Activated CD4-positive, alpha-beta memory T cell treated with anti-CD3 and anti-CD28 coated beads, Interleukin-2, amount 10 ng/mL, durations not matched to agents 7 days and 5 days (primary cell): ENCODE measurements at places on chromosomes 7 and 10. TPM values are rescaled to one million over a fixed set of nuclear protein-coding genes. Genes with fewer than 3 reads are reported as not detected.

ATP6V0A4 gene
- total RNA-seq = not detected

CYP26C1 gene
- not detected for total RNA-seq

TMEM273 gene
- 98.2 TPM for total RNA-seq

KLF14 gene
- total RNA-seq = not detected

SFTPA1 gene
- total RNA-seq = not detected

SPACDR gene
- total RNA-seq = 4.3 TPM

GBX1 gene
- total RNA-seq = not detected

INTS1 gene
- total RNA-seq = 79.2 TPM

KCP gene
- 0.20 TPM for total RNA-seq

SLC29A3 gene
- total RNA-seq = 2.6 TPM

ATRNL1 gene
- 0.28 TPM for total RNA-seq

TRIM50 gene
- total RNA-seq = not detected

DNA sequence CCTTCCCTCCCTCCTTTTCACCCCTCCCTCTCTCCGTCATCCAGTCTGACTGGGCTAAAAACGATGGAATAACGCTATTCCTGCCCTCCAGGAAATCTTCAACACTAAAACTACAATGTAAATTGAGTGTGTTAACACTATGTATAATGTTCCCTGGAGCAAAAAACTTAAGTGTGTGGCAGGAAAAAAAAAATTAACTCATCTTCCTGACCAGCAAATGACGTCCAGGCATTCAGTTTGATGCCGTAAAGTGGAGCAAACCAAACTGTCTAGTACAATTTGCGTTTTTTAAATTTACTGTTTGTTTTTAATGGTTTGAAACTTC, 545 bp upstream of the MTPN start:
- peaks cover 27% of the 10 kb centered on the region for H3K36me3 ChIP-seq

GRCh38 chr7:32905175-32905662, 13.7 kb upstream of the KBTBD2 start:
- no peaks in the 10 kb centered on the region for H3K36me3 ChIP-seq
- peaks cover 19% of the 10 kb centered on the region for H3K4me1 ChIP-seq
- H3K27me3 ChIP-seq = no peaks in the 10 kb centered on the region
- peak; percentile 90 for DNase-seq
- peak overlapping the region; percentile 75 for H3K4me3 ChIP-seq

DNA sequence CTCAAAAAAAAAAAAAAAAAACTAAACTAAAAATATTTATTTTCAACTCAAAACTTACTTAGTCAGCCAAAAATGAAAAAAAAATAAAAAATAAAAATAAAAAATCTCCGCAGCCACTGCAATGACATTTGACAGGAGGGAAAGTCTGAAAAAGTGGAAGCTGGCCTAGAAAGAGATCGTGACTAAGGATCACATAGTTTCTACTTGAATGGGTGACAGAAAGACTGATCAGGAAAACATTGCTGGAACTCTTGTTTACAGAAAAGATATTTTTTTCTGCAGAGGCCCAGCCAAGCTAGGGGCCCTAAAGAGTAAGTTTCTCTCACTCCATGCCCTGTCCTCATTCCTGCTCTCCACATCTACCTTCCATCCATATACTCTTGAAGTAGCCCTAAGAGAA, 92.8 kb upstream of the KCND2 start:
- no peaks in the 10 kb centered on the region for H3K27me3 ChIP-seq
- no peak overlapping the region for H3K27ac ChIP-seq
- DNase-seq = no peak
- no peak overlapping the region for H3K4me3 ChIP-seq
- no peaks in the 10 kb centered on the region for H3K4me1 ChIP-seq

DNA sequence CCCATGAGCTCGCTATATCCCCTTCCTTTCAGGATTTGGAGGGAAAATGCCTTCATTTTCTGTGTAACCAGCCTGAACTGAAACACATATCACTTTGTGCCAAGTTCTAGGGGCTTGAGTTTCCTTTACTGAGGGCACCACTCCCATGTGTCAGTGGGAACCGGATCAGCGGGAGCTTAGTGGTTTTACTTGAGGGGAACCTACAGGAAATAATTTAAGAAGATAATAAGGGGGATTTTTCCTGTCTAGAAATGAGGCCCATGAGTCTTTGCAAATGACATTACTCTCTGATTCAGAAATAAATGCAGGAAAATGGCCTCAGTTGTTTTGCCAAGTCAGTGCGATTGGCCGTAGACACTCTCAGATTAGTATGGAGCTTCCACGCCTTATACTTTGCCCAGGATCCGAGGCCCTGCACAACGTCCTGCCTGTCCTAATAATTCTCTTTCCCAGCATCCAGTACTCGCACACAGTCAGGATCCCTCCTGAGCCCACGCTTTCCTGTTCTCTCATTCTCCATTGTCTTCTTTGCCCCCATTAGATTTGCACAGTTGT, 86.4 kb upstream of the LYZL1 start:
- no peaks in the 10 kb centered on the region for H3K36me3 ChIP-seq
- H3K27me3 ChIP-seq = peaks cover 3% of the 10 kb centered on the region
- no peaks in the 10 kb centered on the region for H3K4me1 ChIP-seq
- DNase-seq = no peak
- no peak overlapping the region for H3K27ac ChIP-seq
- H3K4me3 ChIP-seq = no peak overlapping the region

- peaks cover 7% of the 10 kb centered on the region for H3K4me1 ChIP-seq
- no peaks in the 10 kb centered on the region for H3K27me3 ChIP-seq
- H3K36me3 ChIP-seq = peaks cover 7% of the 10 kb centered on the region
Measured at GRCh38 chr10:17176091-17176490, 25.4 kb downstream of the TRDMT1 start.

GRCh38 chr7:28020302-28020940, 160.2 kb downstream of the JAZF1 start:
- H3K4me3 ChIP-seq = no peak overlapping the region
- H3K27ac ChIP-seq = no peak overlapping the region
- H3K36me3 ChIP-seq = no peaks in the 10 kb centered on the region

- no peak overlapping the region for H3K4me3 ChIP-seq
- no peaks in the 10 kb centered on the region for H3K36me3 ChIP-seq
- H3K27ac ChIP-seq = no peak overlapping the region
- no peak for DNase-seq
- H3K27me3 ChIP-seq = no peaks in the 10 kb centered on the region
Measured at GRCh38 chr7:46613551-46613950, 692.5 kb upstream of the IGFBP3 start.

GRCh38 chr7:47443049-47443448, 138.9 kb downstream of the TNS3 start:
- no peak overlapping the region for H3K27ac ChIP-seq
- no peak for DNase-seq
- H3K27me3 ChIP-seq = no peaks in the 10 kb centered on the region
- H3K4me1 ChIP-seq = no peaks in the 10 kb centered on the region
- H3K36me3 ChIP-seq = no peaks in the 10 kb centered on the region
- no peak overlapping the region for H3K4me3 ChIP-seq

GRCh38 chr7:41133690-41134299, 569.1 kb downstream of the INHBA start:
- H3K4me1 ChIP-seq = no peaks in the 10 kb centered on the region
- no peaks in the 10 kb centered on the region for H3K27me3 ChIP-seq
- no peak overlapping the region for H3K4me3 ChIP-seq
- no peak overlapping the region for H3K27ac ChIP-seq
- no peak for DNase-seq

- H3K27me3 ChIP-seq = peaks cover 10% of the 10 kb centered on the region
- no peak overlapping the region for H3K4me3 ChIP-seq
- H3K4me1 ChIP-seq = no peaks in the 10 kb centered on the region
- no peaks in the 10 kb centered on the region for H3K36me3 ChIP-seq
- DNase-seq = no peak
Measured at GRCh38 chr7:8411103-8411502, 22.3 kb upstream of the NXPH1 start.

DNA sequence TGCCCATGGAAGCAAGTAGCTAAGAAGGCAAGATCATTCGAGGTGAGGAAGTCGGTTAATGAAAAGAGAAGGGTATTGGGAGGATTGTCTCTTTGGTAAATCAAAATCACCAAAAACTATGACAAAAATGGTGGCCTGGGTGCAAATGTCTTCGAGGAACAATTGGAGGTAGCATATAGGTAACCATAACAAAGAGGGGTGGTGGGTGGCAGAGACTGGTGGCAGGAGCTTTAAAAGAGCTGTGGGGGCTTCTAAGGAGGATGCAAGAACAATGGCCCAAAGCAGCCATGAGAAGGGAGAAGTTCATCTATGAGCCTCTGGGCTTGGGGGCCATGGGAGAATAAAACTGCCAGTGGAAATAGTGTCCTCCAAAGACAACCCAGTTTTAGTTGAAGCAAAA, 172.2 kb upstream of the PDE1C start:
- H3K27ac ChIP-seq = no peak overlapping the region
- no peak for DNase-seq
- no peaks in the 10 kb centered on the region for H3K36me3 ChIP-seq
- H3K4me1 ChIP-seq = no peaks in the 10 kb centered on the region

DNA sequence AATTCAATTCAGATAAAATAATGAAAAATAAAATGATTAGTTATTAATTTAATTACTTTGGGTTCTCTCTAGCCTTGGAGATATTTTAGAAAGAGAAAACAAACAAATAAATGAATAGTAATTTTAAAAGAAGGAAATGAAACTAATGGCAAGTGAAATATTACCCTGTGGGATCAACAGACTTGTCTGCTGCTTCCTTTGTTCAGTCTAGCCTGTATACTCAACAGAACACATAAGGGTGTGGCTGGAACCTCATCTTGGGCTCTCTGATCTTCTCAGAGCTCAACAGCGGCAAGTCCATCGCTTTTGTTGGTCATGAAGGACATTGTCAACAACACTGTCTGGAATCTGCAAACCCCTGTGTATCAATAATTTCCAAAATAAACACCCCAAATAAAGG, 904.9 kb downstream of the IPMK start:
- H3K4me1 ChIP-seq = no peaks in the 10 kb centered on the region
- no peak overlapping the region for H3K4me3 ChIP-seq
- no peak for DNase-seq
- H3K27ac ChIP-seq = no peak overlapping the region
- H3K36me3 ChIP-seq = no peaks in the 10 kb centered on the region
- H3K27me3 ChIP-seq = no peaks in the 10 kb centered on the region

DNA sequence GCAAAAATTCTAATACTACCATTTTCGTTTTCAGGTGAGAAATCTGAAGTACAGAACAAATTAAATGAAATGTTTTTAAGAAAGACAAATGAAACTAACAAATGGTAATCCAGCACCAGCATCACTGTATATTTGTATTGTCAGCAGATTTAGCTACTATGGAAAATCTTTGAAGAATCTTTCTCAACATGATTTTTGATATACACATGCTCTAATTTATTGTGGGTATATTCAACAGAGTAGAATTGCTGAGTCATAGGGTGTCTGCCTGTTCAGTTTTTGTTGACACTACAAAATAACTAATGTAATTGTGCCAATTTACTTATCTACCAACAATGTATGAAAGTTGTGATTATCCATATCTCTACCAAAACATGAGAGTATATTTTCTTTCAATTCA, 437.6 kb downstream of the PCDH15 start:
- H3K4me3 ChIP-seq = no peak overlapping the region
- H3K27ac ChIP-seq = no peak overlapping the region
- H3K27me3 ChIP-seq = no peaks in the 10 kb centered on the region
- no peak for DNase-seq
- H3K36me3 ChIP-seq = no peaks in the 10 kb centered on the region
- no peaks in the 10 kb centered on the region for H3K4me1 ChIP-seq

DNA sequence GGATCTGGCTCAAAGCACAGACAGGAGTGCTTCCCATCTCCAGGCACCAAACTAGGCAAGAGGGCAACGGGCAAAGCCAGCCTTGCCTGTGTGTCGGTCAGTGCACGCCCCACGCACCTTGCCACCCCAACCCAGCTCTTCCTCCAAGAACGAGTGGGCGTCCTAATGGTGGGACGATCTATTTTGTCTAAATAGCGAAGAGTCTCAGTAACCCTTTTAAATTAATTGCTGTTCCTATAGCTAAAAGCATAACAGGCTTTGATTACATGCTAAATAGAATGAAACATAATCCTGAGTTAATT, 12.2 kb downstream of the EN2 start:
- no peak overlapping the region for H3K4me3 ChIP-seq
- H3K27ac ChIP-seq = no peak overlapping the region
- peaks cover 8% of the 10 kb centered on the region for H3K4me1 ChIP-seq
- no peak for DNase-seq

DNA sequence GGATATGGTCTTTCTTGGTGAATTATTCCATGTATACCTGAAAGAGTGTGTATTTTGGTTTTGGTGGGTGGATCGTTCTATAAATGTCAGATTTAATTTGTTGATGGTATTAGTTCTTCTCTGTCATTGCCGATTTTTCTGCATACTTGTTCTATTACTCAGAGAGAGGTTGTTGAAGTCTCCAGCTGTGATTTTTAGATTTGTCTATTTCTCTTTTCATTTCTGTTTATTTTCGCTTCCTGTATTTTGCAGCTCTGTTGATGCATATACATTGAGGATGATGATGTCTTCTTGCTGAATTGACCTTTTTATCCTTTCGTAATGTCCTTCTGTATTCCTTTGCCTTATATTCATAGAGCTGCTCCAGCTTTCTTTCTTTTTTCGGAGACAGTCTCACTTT, 12.1 kb upstream of the BHLHA15 start:
- H3K4me1 ChIP-seq = peaks cover 37% of the 10 kb centered on the region
- H3K27me3 ChIP-seq = no peaks in the 10 kb centered on the region
- H3K36me3 ChIP-seq = peaks cover 20% of the 10 kb centered on the region
- no peak overlapping the region for H3K4me3 ChIP-seq

GRCh38 chr7:47818796-47819606, 129.3 kb downstream of the PKD1L1 start:
- H3K4me3 ChIP-seq = no peak overlapping the region
- DNase-seq = peak; percentile 45
- no peaks in the 10 kb centered on the region for H3K4me1 ChIP-seq

GRCh38 chr7:117808910-117809705, 64.1 kb downstream of the CTTNBP2 start:
- H3K4me1 ChIP-seq = no peaks in the 10 kb centered on the region
- no peak for DNase-seq
- no peaks in the 10 kb centered on the region for H3K27me3 ChIP-seq

GRCh38 chr10:128812000-128812399, 655.0 kb upstream of the MGMT start:
- H3K4me3 ChIP-seq = no peak overlapping the region
- H3K27me3 ChIP-seq = no peaks in the 10 kb centered on the region
- DNase-seq = no peak
- no peaks in the 10 kb centered on the region for H3K4me1 ChIP-seq
- H3K27ac ChIP-seq = no peak overlapping the region
- H3K36me3 ChIP-seq = no peaks in the 10 kb centered on the region

- peaks cover 60% of the 10 kb centered on the region for H3K4me1 ChIP-seq
- H3K27me3 ChIP-seq = no peaks in the 10 kb centered on the region
Measured at GRCh38 chr7:77330169-77330882, 85.8 kb downstream of the GSAP start.

- H3K4me3 ChIP-seq = peak overlapping the region; percentile 35
- H3K36me3 ChIP-seq = no peaks in the 10 kb centered on the region
- no peak overlapping the region for H3K27ac ChIP-seq
- DNase-seq = no peak
- peaks cover 33% of the 10 kb centered on the region for H3K4me1 ChIP-seq
Measured at GRCh38 chr10:33335801-33336581, 1.5 kb upstream of the NRP1 start.
